Activated naive CD4-positive, alpha-beta T cell treated with Interleukin-2 at 50 U/mL for 16 hours (primary cell): ENCODE measurements at places on chromosomes 16 and 17.

GRCh38 chr17:18102640-18103039 is 5.9 kb upstream of the MYO15A start:
- DNase-seq, result no peak

- no peak for DNase-seq
Observed at GRCh38 chr16:12411516-12411915, 392.2 kb downstream of the CPPED1 start.

- DNase-seq, result no peak
Observed at GRCh38 chr17:52145476-52145875, 13.0 kb downstream of the CA10 start.

DNA sequence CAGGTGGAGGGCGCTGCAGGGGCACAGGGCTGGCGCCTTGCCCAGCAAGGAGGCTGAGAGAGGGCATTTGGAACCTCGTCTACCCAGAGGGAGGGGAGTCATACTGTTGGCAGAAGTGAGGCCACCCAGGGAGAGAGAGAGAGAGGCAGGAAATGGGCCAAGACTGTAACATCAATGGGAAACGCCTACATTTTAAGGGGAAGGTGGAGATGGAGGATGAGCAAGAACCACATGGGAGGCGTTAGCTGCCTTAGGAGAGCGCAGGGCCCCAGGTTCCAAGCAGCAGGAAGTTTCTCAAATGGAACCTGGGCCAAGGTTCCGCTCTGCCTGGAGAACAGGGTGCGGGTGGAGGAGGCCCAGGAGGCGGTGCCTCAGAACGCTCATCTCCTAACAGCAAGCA is 2.7 kb upstream of the WFDC1 start:
- no peak for DNase-seq

GRCh38 chr17:63740464-63741142 is 996 bp downstream of the STRADA start:
- no peak for DNase-seq

DNA sequence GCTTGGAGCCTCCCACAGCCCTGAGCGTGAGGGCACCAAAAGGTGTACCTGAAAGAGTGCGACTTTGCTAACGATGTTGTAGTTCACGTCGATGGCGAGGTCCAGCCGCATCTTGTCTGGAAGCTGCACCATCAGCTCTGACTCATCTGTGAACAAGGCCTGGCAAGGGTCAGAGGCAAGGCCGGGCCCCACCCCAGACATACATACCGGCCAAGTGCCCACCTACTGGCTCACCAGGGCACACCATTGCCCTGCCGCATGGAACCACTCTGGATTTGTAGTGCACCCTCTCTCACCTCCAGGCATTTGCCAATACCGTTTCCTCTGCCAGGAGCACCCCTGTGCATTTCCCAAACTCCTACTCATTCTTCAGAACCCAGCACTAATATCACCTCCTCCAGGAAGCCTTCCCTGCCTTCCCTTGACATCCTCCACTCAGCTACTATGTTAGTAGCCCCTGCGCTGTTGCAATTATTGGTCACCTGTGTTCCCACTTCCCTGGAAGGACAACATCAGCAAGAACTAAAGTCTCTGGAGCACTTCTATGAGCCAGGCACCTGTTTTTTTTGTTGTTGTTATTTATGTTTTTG is 69.4 kb downstream of the CNGB1 start:
- no peak for DNase-seq

- DNase-seq, result no peak
Observed at GRCh38 chr17:70109497-70109896, 34.5 kb downstream of the KCNJ16 start.

GRCh38 chr17:80833952-80834892 is 157.4 kb upstream of the CHMP6 start:
- no peak for DNase-seq

DNA sequence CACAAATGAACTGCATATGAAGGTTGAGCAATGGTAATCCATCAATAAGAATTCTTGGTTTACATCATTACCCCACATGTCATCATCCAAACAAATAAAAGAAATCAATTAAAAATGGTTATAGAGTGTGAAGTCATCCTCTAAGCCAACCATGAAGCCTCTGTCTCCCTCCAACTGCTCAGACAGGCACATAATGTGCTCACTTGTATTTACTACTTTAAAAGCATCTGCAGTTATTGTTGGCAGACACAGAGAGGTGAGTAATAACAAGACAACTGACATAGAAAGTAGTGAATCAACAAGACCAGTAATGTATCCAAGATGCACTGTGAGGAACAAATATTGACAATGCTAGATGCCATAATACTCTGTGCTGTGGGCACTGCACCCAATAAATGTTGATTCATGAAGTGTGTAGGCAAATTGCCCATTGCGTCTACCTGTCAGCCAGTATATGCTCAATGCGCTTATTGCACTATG is 20.0 kb downstream of the ADAMTS18 start:
- DNase-seq, result no peak

GRCh38 chr17:81416612-81417011 is 21.4 kb downstream of the BAHCC1 start:
- DNase-seq, result no peak

DNA sequence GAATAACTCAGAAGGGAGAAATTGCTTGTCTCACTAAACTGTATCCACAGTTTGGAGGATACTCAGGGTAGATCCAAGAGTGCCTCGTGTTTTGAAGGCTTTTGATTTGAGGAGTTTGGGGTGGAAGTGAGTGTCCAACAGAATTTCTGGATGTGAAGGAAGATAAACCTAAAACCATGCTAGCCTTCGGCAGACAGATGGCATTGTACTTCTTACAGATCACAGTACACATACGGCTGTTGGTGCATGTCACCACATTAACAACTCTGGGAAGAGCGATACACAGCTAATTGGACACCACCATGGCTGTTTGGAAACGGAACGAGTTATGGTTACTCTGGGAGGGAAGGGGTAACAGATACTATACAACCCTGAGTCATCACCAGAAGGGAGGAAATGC is 420.4 kb downstream of the GRIN2A start:
- DNase-seq, result no peak

DNA sequence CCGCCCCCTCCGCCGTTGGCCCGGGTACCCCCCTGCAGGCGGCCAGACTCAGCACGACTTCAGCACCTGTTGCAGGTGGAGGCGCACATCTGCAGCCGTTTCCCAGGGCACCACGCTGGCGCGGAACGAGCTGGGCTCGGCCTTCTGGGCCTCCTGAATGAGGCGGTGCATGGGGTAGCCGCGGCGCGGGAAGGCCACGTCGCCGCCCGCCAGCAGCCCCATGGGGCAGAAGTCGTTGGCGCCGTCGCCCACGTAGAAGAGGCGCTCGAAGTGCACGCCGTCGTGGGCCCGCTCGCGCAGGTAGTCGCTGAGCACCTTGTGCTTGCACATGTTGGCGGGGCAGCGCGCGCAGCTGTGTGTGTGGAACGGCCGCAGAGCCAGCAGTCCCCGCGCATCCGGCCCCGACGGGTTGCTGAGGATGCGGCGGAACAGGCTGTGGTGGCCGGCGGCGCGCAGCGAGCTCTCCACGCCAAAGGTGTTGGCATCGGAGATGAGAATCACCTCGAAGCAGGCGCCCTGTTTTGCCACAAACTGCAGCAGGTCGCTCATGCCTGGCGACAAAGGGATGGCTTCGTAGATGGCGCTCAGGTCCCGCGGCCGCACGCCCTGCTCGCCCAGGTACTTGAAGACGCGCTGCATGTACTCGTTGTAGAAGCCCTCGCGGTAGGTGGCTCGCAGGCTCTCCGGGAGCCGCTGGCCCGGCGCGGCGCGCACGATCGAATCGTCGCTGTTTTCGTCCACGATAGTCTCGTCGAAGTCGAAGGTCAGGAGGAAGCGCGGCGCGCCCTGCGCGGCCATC is 6.2 kb downstream of the PHOSPHO1 start:
- DNase-seq, result peak; percentile 48

DNA sequence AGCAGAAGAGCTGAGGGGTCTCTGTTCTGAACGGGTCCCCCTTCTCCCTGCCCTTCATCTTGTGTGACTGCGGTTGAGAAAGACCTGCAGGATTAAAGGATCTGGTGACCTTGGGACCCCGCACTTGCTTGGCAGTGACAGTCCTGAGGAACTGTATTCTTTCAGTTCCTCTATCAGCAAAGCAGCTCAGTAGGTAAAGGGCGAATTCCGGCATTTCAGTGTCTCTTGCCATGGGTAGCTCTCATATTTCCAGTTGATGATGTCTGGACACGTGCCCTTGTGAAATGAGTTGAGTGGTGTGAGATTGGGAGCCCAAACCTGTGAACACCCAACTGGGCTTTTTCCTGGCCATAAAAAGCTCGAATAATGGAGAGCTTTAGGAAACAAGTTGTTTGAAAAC is 135.7 kb downstream of the PRKCA start:
- no peak for DNase-seq

GRCh38 chr17:82772026-82772425 is 20.2 kb downstream of the TBCD start:
- DNase-seq, result no peak

- DNase-seq, result no peak
Observed at GRCh38 chr17:68572138-68572842, 28.9 kb downstream of the FAM20A start.

GRCh38 chr17:77869041-77869599 is 89.4 kb upstream of the TNRC6C start:
- no peak for DNase-seq

DNA sequence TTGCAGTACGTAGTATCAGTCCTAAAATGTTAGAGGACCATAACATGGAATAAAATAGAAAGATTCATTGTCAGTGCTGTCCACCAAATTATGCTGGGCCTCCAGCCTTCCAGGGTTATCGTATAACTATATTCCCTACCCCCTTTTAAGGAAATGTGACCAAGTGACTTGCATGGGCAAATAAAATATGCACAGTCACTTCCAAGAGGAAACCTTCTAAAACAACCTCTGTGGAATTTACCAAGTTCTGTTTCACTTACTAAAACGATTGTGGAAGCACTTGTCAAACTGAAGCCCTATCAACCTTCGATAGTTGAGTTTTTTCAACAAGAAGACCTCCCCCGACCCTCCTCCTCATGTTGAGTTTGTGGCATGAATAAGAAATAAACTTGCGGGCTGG is 345.4 kb upstream of the C16orf82 start:
- DNase-seq, result no peak

DNA sequence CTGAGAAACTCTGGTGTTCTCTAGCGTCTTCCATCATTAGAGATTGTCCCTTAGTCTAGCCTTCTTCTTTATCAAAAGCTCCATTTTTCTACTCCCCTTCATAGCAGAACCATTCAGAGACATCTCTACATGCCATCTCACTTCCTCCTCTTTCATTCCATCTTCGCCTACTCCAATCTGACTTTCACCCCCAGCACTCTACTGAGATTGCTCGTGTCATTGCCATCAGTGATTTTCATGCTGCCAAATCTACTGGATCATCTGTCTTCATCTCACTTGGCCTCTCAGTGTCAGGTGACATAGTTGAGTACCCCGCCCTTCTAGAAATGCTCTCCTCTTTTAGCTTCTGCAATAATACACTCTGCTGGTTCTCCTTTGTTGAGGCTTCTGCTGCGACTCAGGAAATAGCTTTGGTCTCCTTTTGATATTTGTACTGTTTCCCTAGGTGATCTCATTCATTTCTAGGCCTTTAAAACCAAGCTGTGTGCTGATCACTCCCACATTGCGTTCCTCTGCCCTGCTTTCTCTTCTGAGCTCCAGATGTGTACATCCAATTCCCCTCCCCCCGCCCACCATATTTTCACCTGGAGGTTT is 119.1 kb downstream of the FTO start:
- no peak for DNase-seq

DNA sequence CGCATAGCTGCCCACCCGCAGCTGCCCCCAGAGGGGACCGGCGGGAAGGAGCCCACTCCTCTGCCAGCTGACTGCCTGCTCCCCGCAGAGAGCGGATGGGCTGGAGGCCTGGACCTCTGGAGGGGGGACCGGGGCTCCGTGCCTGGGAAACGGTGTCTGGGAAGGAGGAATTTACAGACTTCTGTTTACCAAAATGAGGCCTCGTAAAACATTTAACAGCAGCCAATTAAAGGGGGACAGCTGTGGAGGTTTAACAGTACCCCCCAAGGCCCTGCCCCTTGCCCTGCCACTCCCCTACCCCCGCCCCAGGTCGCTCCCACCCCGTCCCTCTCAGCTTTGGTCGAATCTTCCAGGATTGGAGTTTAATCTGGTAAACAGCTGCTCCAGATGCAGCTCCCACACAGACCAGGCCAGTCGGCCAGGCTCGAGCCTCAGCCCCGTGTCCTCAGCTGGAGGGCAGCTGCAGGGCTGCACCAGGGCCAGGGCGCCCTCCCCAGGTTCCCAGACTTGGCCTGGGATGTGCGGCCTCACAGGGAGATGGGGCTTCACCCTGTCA is 41.1 kb downstream of the BAHCC1 start:
- no peak for DNase-seq

DNA sequence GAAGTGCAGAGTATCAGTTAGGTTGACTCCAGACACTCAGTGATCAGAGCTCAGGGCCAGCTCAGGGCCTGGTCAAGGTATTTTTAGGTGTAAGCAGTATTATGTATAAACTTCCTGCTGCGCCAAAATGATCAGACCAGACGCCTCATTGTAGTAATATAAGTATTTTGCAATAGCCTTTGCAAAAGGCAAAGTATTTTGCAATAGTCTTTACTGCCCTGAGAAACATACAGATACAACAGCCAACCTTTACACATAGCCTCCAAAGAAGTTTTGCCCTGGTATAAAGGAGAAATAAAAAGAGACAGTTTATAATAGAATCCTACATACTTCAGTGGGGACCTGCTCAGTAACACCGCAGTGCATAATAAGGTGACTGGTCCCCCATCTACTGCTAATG is 333.0 kb upstream of the EEF2KMT start:
- no peak for DNase-seq

DNA sequence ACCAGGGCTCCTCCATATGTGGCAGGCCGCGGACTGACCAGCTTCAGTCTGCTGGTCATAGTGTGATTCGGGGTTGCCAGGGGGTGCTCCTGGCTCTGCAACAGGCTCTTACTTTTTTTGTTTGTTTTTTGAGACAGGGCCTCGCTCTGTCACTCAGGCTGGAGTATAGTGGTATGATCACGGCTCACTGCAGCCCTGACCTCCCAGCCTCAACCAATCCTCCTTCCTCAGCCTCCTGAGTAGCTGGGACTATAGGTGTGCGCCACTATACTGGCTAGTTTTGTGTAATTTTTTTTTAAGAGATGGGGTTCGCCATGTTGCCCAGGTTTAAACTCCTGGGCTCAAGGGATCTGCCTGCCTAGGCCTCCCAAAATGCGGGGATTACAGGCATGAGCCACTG is 11.8 kb upstream of the KCNH6 start:
- DNase-seq, result no peak

DNA sequence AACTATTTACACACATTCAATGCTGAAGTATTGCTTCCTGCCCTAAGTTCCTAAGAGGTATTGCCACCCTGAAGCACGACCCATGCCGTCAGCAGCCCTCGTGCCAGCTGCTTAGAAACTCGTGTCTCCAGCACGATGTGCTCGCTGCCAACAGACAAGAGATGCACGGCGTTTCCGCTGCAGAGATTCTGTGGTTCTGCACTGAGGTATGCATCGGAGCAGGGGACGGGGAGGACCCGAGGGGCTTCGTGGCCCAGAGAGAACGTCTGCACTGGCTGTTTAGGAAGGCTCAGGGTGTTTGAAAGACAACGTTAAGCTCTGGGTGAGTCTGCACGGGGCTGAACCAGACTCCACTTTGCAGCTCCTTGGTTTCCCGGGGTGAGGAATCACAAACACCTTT is 82.7 kb upstream of the CREBBP start:
- DNase-seq, result peak; percentile 25

GRCh38 chr17:44308865-44309264 is 464 bp downstream of the RUNDC3A start:
- no peak for DNase-seq

- no peak for DNase-seq
Observed at GRCh38 chr16:67243481-67243880, 3.8 kb downstream of the FHOD1 start.
